Osteoblast (primary cell): ENCODE measurements at places on chromosomes 4 and X. TPM values are rescaled to one million over a fixed set of nuclear protein-coding genes. Genes with fewer than 3 reads are reported as not detected.

DNA sequence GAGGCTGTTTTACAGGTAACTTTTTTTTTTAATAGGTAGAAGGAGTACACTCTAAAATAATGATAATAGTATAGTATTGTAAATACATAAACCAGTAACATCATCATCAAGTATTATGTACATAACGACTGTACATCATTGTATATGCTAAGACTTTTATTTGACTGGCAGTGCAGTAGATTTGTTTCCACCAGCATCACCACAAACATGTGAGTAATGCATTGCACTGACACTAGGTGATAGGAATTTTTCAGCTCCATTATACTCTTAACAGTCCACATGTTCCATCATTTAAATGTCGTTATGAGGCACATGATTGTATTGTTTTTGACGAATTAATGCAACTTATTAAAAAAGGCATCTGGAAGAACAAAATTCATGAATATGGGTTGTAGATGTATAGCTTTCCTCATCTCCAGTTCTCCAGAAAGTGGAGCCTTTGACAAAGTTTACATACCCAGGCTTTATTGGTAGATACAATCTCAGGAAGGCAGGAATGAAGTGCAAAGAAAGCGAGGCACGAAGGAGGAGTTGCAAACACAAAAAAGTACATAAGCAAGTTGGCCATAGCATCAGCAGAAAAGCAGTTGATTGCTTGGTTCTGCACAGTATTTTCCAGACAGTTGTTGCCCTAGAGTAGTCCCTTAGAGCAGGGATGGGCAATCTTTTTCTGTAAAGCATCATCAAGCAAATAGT lies 336.9 kb upstream of the NR3C2 start:
- no peaks in the 10 kb centered on the region for H3K27me3 ChIP-seq
- H3K4me3 ChIP-seq, result no peak overlapping the region
- no peak overlapping the region for H3K27ac ChIP-seq
- no peak for DNase-seq
- no peaks in the 10 kb centered on the region for H3K4me1 ChIP-seq

GRCh38 chr4:96315815-96316214 lies 475.9 kb downstream of the PDHA2 start:
- no peak overlapping the region for H3K4me3 ChIP-seq
- H3K36me3 ChIP-seq, result no peaks in the 10 kb centered on the region
- H3K4me1 ChIP-seq, result no peaks in the 10 kb centered on the region
- H3K27ac ChIP-seq, result no peak overlapping the region
- no peak for DNase-seq
- no peaks in the 10 kb centered on the region for H3K27me3 ChIP-seq

GRCh38 chr4:93066749-93067148 lies 761.8 kb upstream of the ATOH1 start:
- H3K4me1 ChIP-seq, result no peaks in the 10 kb centered on the region

DNA sequence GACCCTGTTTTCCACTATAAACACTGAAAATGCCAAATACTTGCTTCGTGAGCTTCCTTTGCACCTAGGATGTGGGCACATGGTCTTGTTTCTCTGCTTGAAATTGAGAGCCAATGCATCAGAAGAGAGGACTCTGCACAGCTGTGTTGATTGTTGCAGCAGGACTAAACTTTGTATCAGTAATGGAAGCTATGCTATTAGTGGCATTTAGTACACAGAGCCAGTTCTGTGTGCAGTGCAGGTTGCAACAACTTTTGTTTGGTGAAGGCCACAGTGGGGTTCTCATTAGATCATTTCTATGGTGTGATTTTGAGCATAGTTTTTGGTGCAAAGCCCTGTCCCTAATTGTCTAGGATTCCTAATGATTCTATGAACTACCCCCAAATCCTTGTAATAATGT lies 54.4 kb upstream of the ANKRD17 start:
- H3K36me3 ChIP-seq, result no peaks in the 10 kb centered on the region
- no peaks in the 10 kb centered on the region for H3K27me3 ChIP-seq
- no peak for DNase-seq
- no peak overlapping the region for H3K27ac ChIP-seq
- peaks cover 21% of the 10 kb centered on the region for H3K4me1 ChIP-seq
- H3K4me3 ChIP-seq, result no peak overlapping the region

DNA sequence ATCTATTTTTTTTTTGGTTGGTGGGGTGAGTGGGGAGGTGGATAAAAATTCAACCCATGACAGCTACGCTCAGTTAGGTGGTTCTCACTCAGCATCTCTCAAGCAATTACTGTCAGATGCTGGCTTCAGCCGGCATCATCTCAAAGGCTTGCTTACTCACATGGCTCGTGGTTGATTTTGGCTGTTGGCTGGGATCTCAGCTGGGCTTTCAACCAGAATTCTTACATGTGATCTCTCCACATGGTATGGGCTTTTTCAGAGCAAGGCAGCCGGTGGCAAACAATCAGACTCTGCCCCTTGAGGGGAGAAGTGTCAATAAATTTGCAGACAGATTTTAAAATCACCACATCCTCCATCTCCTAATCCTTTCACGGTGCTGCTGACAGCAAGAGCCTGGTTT lies 47.2 kb downstream of the SLC34A2 start:
- peaks cover 4% of the 10 kb centered on the region for H3K27me3 ChIP-seq
- H3K36me3 ChIP-seq, result no peaks in the 10 kb centered on the region
- H3K4me3 ChIP-seq, result no peak overlapping the region

DNA sequence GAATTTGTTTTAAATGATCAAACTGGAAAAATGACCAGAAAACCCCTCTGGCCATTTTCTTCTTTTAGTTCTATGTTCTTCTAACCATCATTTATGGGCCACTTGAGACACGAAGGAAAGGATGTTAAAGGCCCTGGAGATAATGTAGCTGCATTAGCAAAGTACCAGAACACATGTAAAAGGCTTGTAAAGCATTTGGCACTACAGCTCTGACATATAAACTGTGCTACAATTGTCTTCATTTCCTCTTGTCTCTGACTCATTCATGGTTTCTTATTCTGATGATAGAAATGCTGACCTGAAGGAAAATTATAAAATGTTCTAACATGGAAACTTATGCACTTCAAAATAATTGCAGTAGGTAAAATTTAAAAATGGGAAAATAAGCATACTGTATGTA lies 388.7 kb downstream of the FAT4 start:
- H3K4me1 ChIP-seq, result peaks cover 7% of the 10 kb centered on the region
- DNase-seq, result no peak
- H3K27me3 ChIP-seq, result no peaks in the 10 kb centered on the region

DNA sequence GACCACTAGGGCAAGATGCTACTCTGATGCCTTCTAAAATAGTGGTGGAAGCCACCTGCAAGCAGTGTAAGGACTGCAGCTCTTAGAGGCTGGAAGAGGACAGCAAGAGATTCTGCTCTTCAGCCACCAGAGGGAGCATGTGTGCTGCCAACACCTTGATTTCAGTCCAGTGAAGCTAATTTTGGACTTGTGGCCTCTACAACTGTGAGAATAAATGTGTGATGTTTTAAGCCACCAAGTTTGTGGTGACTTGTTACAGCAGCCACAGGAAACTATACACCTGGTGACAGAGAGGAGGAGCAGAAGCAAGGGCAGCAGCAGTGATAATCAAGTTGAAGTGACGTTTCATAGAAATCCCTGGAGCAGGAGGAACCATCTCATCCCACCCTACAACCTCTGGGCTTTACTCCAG lies 55.9 kb downstream of the FGFBP1 start:
- H3K27ac ChIP-seq, result no peak overlapping the region
- no peak for DNase-seq
- H3K4me3 ChIP-seq, result no peak overlapping the region
- H3K27me3 ChIP-seq, result peaks cover 37% of the 10 kb centered on the region
- H3K36me3 ChIP-seq, result no peaks in the 10 kb centered on the region

DNA sequence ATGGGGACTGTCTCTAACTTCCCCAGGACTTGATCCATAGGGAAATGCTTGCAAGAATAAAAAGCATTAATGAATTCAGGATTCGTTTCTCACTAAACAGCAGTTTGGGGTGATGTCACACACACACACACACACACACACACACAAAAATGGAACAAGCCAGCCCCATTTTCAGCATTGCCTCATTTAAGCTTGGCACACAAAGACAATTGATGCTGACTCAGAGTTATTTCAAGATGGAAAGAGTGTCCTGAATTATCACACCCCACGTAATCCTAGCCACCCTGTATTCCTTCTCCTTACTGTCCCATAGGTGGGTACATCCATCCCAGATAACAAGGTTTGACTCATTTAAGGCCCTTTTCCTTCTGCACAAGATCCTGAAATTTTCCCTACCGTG lies 345.1 kb upstream of the HS3ST1 start:
- no peak for DNase-seq
- H3K27me3 ChIP-seq, result no peaks in the 10 kb centered on the region
- H3K4me3 ChIP-seq, result no peak overlapping the region
- H3K36me3 ChIP-seq, result no peaks in the 10 kb centered on the region
- H3K4me1 ChIP-seq, result no peaks in the 10 kb centered on the region

DNA sequence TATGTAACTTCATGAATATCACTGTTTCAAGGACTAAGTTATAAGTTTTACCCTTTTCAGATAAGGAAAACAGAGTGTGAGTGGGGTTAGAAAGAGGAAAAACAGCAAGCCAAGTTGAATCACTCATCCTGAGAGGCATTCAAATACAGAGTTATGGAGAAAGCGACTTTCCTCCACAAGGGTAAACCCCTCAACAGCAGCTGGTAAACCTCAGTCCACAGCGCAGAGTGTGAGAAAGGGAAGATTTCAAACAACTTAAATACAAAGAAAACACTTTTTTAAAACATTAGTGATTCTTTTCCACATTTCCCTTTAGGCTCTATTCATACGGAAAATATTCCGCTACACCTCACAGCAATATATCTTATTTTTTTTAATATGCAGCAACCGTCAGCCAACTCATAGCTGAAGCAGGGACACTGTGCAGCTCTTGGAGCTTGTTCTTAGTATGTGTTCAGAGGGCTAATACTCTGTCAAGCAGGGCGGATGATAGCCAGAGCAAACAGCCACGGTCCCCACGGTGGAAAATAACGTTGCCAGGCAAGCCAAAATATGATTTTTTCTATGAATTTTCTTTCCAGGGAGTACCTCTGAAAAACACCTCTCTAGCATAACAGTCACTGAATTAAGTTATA lies 488.9 kb upstream of the FAT1 start:
- no peaks in the 10 kb centered on the region for H3K27me3 ChIP-seq
- peaks cover 5% of the 10 kb centered on the region for H3K4me1 ChIP-seq
- H3K27ac ChIP-seq, result no peak overlapping the region
- no peak for DNase-seq

- no peaks in the 10 kb centered on the region for H3K36me3 ChIP-seq
- no peak overlapping the region for H3K4me3 ChIP-seq
- H3K4me1 ChIP-seq, result no peaks in the 10 kb centered on the region
Observed at GRCh38 chrX:117743469-117744251, 372.9 kb downstream of the KLHL13 start.

GRCh38 chr4:126701756-126702155 lies 931.0 kb upstream of the INTU start:
- no peak overlapping the region for H3K4me3 ChIP-seq
- H3K27ac ChIP-seq, result no peak overlapping the region
- no peaks in the 10 kb centered on the region for H3K36me3 ChIP-seq
- no peaks in the 10 kb centered on the region for H3K27me3 ChIP-seq
- H3K4me1 ChIP-seq, result peaks cover 4% of the 10 kb centered on the region

GRCh38 chr4:6391186-6391851 lies 81.1 kb downstream of the PPP2R2C start:
- H3K4me3 ChIP-seq, result no peak overlapping the region
- no peaks in the 10 kb centered on the region for H3K27me3 ChIP-seq
- no peak overlapping the region for H3K27ac ChIP-seq
- no peaks in the 10 kb centered on the region for H3K4me1 ChIP-seq
- peak; percentile 83 for DNase-seq

DNA sequence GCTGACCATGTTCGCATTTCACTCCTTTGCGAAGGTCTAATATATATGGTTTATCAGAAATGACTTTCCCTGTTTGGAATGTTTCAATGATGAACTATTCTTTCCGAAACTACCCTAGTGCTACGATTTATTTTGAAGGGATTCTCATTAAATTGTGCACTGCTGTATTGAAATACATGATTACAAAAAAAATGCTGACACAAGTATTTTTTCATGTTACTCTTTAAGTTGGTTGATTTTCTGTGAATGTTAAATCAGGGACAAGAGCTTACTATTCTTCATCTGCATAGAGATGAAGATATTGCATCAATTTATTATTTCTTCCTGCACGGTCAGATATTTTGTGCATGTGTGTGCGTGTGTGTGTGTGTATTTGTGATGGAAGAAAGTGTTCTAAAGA lies 731.5 kb upstream of the AGA start:
- no peak for DNase-seq
- H3K27ac ChIP-seq, result no peak overlapping the region
- no peaks in the 10 kb centered on the region for H3K36me3 ChIP-seq
- H3K27me3 ChIP-seq, result no peaks in the 10 kb centered on the region
- H3K4me3 ChIP-seq, result no peak overlapping the region

DNA sequence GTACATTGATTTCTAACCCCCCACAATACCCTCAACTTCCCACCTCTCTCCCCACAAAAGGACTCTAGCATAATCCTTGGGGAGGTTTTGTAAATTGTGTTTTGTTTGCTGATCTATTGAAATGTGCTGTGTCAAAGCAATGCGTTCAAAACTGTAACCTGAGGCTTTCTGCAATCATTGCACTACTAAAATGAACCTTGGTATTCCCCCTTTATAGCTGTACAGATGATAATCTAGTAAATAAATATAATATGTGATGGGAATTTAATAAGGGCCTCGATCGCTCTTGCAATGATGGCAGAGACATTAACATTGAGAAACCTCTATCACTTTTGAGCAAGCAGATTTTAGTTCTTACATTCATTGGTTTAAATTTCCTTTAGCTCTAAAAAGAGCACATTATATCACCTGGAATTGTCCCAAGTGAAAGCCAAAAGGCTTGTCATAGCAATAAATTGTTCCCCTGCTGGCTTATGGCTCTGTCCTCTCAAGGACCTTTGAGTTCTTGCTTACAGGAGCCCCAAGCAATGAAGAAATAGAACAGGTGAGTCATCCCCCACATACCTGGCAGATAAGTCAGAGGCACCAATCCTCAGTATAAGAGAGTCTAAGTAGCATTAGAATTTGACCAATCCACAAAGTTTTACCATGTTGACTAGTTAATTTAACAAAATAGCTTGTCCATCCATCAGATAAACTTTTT lies 18.4 kb upstream of the ACE2 start:
- no peak overlapping the region for H3K4me3 ChIP-seq
- no peaks in the 10 kb centered on the region for H3K4me1 ChIP-seq
- DNase-seq, result no peak
- no peaks in the 10 kb centered on the region for H3K36me3 ChIP-seq

- H3K4me3 ChIP-seq, result peak overlapping the region; percentile 78
- H3K4me1 ChIP-seq, result peaks cover 3% of the 10 kb centered on the region
- no peaks in the 10 kb centered on the region for H3K36me3 ChIP-seq
- H3K27ac ChIP-seq, result peak overlapping the region; percentile 22
Observed at GRCh38 chr4:101791182-101791558, 640 bp downstream of the BANK1 start.

- H3K36me3 ChIP-seq, result no peaks in the 10 kb centered on the region
- H3K4me3 ChIP-seq, result no peak overlapping the region
- no peaks in the 10 kb centered on the region for H3K27me3 ChIP-seq
- DNase-seq, result no peak
Observed at GRCh38 chrX:151240237-151240636, 63.9 kb downstream of the GPR50 start.

GRCh38 chr4:3451956-3452355 lies 10.2 kb downstream of the HGFAC start:
- DNase-seq, result peak; percentile 96
- peaks cover 9% of the 10 kb centered on the region for H3K4me1 ChIP-seq
- H3K27ac ChIP-seq, result no peak overlapping the region

GRCh38 chr4:15521442-15522039 lies 51.9 kb downstream of the CC2D2A start:
- no peak overlapping the region for H3K27ac ChIP-seq
- H3K4me3 ChIP-seq, result no peak overlapping the region
- H3K27me3 ChIP-seq, result no peaks in the 10 kb centered on the region
- DNase-seq, result no peak
- H3K4me1 ChIP-seq, result no peaks in the 10 kb centered on the region
- peaks cover 11% of the 10 kb centered on the region for H3K36me3 ChIP-seq

SMIM31 gene
- total RNA-seq, result not detected in 2 replicates

SNX25 gene
- total RNA-seq, result 66.3 and 98.1 TPM in 2 replicates

HTATSF1 gene
- 25.3 and 26.1 TPM in 2 replicates for total RNA-seq

GLOD5 gene
- not detected in 2 replicates for total RNA-seq

HS6ST2 gene
- under 0.01 TPM in 1 of 2 replicates, not detected in the other for total RNA-seq
